ENCODE measurements at places on chromosomes 3 and 15.

GRCh38 chr3:139534992-139535879 is 4.3 kb downstream of the RBP1 start:
- no peak for DNase-seq

- DNase-seq: no peak
These were observed 82.2 kb upstream of the NECTIN3 start for GRCh38 chr3:110989446-110989845.

DNA sequence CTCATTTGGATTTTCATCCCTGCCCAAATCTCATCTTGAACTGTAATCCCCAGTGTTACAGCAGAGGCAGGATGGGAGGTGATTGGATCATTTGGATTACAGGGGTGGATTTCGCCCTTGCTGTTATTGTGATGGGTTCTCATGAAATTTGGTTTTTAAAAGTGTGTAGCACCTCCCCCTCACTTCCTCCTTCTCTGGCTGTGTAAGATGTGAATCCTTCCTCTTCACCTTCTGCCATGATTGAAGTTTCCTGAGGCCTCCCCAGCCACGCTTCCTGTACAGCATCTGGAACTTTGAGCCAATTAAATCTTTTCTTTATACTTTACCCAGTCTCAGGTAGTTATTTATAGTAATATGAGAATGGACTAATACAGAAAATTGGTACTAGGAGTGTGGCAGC is 316.8 kb downstream of the PLCL2 start:
- DNase-seq: no peak

GRCh38 chr3:53938645-53939044 is 47.0 kb upstream of the SELENOK start:
- peak; percentile 26 for DNase-seq

DNA sequence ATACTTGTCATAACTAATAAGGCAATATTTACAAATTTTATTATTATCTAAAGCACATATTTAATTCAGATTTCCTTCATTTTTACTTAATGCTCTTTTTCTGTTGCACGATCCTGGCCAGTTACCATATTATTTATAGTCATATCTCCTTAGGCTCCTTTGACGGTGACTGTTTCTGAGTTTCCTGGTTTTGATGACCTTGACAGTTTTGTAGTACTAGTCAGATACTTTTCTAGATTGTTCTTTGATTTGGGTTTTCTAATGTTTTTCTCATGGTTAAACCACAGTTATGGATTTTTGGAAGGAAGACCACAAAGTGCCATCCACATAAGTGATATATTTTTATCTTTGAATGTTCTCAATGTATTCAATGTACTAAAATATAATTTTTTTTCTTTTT is 171.0 kb upstream of the NANOGP8 start:
- DNase-seq: no peak

DNA sequence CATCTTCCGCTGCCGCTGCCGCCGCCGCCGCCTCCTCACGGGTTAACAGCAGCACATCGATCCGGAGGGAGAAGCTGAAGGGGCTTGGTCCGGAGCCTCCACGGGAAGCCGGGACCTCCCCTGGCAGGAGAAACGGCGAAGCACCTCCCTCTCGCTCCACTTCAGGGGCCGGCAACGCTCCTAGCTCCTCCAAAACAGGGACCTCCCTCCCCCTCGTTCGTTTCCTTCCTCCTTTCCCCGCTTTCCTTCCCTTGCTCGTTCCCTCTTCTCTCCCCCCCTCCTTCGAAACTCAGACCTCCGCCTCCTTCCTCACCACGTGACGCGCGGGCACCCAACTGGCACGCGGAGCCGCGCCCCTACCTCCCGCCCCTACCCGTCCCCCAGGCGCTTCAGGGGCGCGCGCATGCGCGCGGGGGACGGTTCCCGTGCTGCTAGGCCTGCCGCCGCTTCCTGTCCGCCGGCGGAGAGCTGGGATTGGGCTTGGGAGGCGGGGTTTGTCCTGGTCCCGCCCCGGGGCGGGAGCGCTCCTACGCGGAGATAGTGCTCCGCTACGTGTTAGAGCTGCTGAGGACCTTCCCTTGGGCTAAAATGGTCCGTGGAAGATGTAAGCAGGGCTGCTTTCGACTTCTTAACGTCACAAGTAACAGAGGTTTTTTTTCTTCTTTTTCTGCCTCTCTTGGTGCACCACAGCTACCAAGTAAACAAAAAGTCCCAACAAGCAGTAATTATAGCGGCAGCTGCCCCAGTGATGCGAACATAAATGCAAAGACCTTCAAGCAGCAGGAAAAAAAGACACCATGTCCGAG is at the start of gene ADAM10:
Gene ADAM10 (minus strand): TSS at position 176 of the 806 bp plus-strand sequence. CDS start 173 bp downstream, at position 3.
- peak; percentile 98 for DNase-seq

GRCh38 chr3:197880491-197881269 is 69.3 kb upstream of the RPL35A start:
- no peak for DNase-seq

DNA sequence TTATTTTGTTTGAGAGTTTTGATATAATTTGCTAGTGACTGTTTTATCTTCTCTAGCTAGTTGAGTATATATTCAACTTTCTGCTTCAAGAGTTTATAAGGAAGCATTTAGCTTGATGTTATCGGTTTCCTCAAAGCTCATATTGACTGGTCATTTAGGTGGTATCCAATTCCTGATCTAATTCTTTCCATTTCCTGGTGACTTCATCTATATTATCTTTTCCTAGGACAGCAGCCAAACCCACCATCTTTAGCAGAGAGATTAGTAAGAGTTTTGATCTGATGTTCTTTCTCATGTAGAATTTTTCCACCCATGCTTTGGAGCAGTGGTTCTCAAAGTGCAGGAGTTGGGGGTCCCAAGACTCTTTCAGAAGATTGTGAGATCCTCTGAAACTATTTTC is 148.6 kb upstream of the STT3B start:
- DNase-seq: no peak

GRCh38 chr3:33521736-33522135 is 81.5 kb upstream of the UBP1 start:
- DNase-seq: no peak

DNA sequence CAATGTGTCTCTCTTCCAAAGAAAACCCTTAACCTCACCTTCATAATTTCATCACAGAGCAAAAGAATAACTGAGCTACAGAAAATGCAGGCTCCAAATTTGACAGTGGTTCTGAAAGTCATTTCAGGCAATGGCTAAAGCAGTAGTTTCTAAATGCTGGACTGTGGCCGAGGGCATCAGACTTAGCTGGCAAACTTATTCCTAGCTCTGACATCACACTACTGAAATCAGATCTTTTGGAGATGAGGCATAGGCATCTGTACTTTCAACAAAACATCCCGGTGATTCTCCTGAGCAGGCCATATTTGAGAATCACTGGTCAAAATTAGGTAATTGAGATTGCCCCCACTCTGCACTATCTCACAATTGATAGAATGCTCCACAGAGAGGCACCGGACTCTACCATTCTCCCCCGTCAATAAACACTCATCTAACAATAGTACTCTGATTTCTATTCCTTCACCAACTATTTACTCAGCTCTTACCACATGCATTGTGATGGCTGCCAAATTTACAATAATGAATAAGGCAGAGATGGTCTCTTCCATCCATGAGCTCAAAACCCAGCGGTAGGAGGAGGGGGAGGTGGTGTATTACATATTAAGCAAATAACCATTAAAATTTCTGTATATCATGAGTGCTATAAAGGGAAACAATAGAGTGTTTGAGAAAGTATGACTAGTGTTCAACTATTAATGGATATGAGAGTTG is 57.3 kb upstream of the SPRED1 start:
- DNase-seq: no peak

GRCh38 chr3:42667523-42668412 is 14.3 kb downstream of the ZBTB47 start:
- no peak for DNase-seq

GRCh38 chr3:124158168-124158881 is 166.4 kb upstream of the ROPN1 start:
- DNase-seq: no peak

DNA sequence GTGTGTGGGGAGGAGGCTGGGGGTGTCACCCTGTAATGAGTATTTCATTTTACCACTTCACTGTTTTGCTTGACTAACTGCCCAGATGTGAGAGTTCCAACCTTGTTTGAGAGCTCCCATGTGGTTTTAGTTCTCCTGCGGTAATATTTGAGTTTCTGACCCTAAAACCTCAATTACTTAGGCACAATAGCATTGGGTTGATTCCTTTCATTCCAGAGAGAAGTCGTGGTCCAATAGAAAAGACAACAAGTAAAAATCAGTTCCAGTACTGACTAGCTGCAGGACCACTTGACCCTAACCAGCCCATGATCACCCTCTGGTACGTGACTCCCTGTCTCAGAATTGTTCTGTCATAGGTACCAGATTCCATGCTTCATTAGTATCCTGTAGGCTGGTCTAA is 630.4 kb downstream of the CADM2 start:
- no peak for DNase-seq

DNA sequence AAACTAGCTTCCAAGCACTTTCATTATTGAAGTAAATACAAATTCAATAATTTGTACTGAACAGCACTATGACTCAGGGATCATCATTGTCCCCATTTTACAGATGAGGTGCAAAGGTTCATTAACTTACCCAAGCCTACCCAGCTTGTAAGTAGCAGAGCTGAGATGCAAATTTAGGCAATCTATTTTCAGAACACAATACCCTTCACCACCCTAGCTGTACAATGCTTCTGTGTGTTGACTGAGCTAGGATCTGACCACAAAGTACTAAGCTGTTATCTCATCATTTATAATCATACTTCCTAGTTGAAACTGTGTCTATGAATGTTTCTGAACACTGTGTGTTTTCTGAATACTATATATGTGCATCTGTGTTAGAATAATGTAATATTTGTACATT is 3.2 kb upstream of the ILDR1 start:
- no peak for DNase-seq

- DNase-seq: no peak
These were observed 18.5 kb upstream of the CMTM8 start for GRCh38 chr3:32220006-32220405.

GRCh38 chr3:127448161-127448561 is 142.4 kb downstream of the TPRA1 start:
- DNase-seq: no peak

DNA sequence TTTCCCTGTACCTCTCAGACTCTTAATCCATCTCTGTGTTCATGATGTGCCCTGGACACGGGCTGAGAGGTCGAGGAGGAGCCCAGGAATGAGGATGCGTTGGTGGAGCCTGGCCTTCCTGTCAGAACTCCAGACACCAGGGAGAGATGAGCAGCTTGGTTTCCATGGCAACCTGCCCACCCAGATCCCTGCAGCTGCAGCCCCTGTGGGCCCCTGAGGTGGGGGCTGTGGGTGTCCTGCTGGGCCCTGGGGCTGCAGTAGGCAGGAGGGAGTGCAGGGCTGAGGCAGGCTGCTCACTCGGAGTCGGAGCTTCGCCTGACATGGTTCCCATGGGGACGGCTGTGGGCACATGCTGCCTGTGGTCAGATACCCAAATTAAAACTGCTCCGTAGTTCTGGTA is 7.7 kb upstream of the SCN10A start:
- DNase-seq: no peak

- DNase-seq: no peak
These were observed 42.7 kb downstream of the METTL6 start for GRCh38 chr3:15384510-15385237.

DNA sequence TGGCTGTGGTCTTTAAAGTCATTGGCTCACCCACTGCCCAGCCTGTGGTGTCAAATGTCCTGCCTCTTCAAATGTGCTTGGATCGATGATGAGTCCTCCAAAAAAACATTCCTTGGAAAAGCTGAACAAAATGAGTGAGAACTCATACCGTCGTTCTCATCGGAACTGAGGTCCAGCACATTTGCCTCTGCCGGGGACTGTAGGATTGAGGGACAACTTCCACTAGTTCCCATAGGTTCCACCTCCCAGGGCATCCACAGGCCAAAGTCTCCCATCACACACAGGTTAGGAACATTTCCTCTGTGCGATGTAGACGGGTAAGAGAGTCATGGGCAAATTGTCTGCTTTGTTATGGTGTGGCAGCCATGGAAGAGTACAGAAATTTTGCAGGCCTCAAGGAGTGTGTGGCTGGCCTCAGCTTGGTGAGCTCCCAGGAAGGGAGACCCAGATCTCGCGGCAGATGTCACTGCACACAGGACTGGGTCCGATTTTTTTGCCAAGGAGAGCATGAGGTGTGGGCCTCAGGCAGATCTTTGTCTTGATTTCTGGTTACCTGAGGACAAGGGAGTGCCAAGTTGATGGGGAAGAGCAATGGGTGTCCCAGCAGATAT is 115.7 kb downstream of the SNRPN start:
- no peak for DNase-seq

- DNase-seq: no peak
These were observed 81.0 kb downstream of the FBXL2 start for GRCh38 chr3:33358172-33358781.

GRCh38 chr15:63344731-63345390 is 36.8 kb downstream of the CA12 start:
- no peak for DNase-seq

DNA sequence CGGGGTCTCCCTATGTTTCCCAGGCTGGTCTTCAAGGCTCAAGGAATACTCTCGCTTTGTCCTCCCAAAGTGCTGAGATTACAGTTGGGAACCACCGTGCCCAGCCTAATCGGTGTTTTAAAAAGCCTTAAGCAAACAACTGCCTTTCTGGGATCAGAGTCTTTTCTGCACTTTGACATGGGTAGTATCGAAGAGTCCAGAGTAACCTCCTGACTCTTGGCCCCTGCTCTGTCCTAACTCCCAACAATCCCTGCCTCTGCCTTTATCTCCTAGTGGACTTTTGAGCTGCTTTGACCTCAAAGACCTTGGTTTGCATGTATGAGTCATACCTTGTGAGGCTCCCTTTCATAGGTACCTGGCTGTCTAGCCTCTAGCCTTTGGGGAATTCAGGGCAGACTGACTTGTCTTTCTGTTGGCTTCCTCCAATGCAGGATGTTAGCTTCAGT is 21.0 kb upstream of the HACD2 start:
- no peak for DNase-seq

- DNase-seq: no peak
These were observed 9.3 kb downstream of the FAH start for GRCh38 chr15:80162059-80162554.

DNA sequence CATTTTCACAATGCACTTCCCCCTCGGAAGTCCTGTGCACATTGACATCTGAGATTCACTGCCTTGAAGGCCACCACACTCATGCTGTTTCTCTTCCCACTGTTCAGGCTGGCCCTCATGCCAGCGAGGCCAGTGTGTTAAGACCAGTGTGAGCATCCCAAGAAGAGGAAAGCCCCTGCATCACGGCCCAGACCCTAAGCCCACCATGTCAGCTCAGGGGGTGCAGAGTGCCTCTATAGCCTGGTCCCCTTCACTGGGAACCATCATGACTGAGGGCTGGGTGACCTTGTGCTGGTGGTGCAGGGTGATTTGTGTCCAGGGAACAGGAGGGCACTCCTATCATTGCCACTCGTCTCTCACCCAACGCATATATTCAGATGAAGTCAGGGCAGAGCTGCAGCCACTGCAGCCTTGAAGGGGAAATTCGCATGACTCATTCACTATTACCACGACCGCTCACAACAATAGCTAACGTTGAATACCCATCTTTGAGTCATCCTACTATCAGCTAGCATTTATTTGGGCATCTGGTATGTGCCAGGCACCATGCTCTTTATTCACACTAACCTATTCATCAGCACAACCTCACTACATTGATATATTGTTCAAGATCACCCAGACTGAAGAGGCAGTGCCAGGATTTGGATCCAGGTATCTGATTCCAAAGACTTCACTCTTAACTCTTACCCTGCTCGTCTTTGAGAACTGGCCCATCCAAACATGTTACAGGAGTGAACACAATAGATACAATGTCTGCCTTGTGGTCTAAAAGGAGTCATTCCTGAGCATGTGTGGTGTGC is 58.8 kb upstream of the SLC6A11 start:
- no peak for DNase-seq
